Central memory CD8-positive, alpha-beta T cell (primary cell): ENCODE measurements at places on chromosomes 16 and 17.
A peak's percentile ranks its signal among the peaks of the same experiment; 100 is the strongest.

DNA sequence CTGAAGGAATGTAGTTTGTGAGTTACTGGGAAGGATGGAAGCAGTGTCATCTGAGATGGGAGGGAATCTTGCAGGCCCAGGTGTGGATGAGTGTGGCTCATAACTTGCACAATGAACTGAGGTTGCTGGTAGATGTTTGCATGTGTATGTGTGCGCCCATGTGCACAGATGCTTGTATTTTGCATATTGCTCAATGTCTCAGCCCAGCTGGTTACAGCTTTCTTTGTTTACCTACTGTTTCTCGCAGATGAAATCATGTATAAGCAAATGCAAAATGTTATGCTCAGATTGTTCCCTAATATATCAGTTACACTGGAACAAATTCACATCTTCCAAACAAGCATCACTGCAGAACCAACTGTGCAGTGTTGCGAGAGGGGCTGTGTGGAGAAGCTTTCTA is 452.2 kb upstream of the EEF2KMT start:
- no peaks in the 10 kb centered on the region for H3K27me3 ChIP-seq
- H3K4me1 ChIP-seq: no peaks in the 10 kb centered on the region
- no peak overlapping the region for H3K27ac ChIP-seq
- DNase-seq: no peak

DNA sequence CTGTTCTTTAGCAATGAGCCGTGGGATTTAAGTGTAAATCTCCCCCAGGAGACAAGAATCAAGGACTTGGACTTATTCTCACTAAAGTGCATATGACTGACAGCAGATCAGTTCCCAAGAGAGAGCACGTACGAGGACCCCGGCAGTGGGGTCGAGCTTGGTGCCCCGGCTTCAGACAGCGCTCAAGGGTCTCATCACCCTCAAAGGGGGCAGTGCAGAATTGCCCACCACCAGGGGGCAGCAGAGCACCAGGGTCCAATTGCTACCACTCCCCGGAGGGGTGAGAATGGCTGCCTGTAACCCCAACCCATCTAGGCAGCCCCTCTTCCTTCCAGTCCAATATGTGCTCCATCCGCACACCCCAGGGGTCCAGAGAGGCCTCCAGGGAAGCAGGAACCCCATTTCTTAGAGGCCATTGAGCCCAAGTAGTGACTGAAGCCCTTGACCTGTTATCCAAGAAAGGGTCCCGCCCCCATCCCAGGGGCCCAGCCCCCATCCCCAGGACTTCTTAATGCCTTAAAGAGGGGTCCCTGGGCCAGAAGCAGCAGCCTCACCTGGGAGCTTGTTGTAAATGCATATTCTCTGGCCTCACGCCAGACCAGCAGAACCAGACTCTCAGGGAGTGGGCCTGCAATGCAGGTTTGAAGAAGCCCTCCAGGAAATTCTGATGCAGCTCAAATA is 86.1 kb downstream of the ZDHHC7 start:
- H3K4me3 ChIP-seq: no peak overlapping the region
- peaks cover 10% of the 10 kb centered on the region for H3K27me3 ChIP-seq
- peaks cover under 1% of the 10 kb centered on the region for H3K36me3 ChIP-seq

GRCh38 chr16:48877946-48878345 is 268.0 kb upstream of the N4BP1 start:
- no peaks in the 10 kb centered on the region for H3K36me3 ChIP-seq
- H3K27ac ChIP-seq: no peak overlapping the region
- no peak overlapping the region for H3K4me3 ChIP-seq
- H3K4me1 ChIP-seq: no peaks in the 10 kb centered on the region
- H3K27me3 ChIP-seq: no peaks in the 10 kb centered on the region

DNA sequence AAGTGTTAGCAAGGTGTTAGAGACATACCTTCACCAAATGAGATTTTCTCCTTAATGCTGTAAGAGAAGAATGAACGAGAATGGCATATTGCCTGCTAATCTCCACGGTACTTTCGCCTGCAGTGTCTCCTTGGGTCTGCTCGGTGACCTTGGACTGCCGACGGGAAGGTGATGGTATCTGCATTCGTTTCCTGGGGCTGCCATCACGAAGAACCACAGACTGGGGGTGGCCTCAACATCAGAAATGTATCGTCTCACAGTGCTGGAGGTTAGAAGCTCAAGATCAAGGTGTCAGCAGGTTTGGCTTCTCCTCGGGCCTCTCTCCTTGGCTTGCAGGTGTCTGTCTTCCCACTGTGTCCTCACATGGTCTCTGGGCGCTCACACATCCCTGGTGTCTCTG is 86.3 kb upstream of the TNRC6C start:
- H3K36me3 ChIP-seq: peaks cover 2% of the 10 kb centered on the region
- H3K27me3 ChIP-seq: no peaks in the 10 kb centered on the region
- H3K4me1 ChIP-seq: peaks cover 48% of the 10 kb centered on the region
- H3K27ac ChIP-seq: no peak overlapping the region

DNA sequence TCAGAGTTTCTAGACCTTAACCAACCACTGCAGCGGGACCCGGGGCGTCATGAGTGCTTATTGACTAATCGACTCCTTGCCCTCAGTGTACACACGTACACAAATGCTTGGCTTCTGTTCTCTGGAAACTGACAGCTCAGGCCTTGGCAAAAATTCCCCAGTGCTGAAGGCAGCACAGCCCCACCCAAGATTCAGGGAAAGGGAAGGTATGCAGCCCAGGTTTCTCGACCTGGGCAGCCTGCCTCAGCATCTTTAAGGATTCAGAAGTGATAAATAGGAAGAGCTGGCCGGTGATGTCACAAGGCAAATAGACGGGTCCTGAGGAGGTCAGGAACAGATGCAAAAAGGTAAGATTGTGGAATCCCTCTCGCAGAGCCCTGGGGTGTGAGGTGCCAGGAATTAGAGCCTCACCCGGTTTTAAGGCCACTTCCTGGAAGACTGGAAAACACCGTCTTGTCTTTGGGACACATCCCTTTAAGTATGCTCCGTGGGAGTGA is 9.0 kb upstream of the CDH3 start:
- DNase-seq: no peak
- no peak overlapping the region for H3K4me3 ChIP-seq
- no peaks in the 10 kb centered on the region for H3K36me3 ChIP-seq
- H3K4me1 ChIP-seq: no peaks in the 10 kb centered on the region

GRCh38 chr17:78289802-78290363 is 58.5 kb downstream of the TMEM235 start:
- H3K4me1 ChIP-seq: no peaks in the 10 kb centered on the region
- DNase-seq: peak; percentile 63
- no peaks in the 10 kb centered on the region for H3K27me3 ChIP-seq
- no peak overlapping the region for H3K27ac ChIP-seq
- peaks cover 3% of the 10 kb centered on the region for H3K36me3 ChIP-seq
- no peak overlapping the region for H3K4me3 ChIP-seq

- H3K27me3 ChIP-seq: peaks cover 13% of the 10 kb centered on the region
- H3K36me3 ChIP-seq: peaks cover 2% of the 10 kb centered on the region
- H3K4me3 ChIP-seq: no peak overlapping the region
- H3K4me1 ChIP-seq: peaks cover 7% of the 10 kb centered on the region
These were observed 56.2 kb downstream of the RPH3AL start for GRCh38 chr17:296379-296778.

- H3K27ac ChIP-seq: no peak overlapping the region
- no peaks in the 10 kb centered on the region for H3K4me1 ChIP-seq
- peaks cover 58% of the 10 kb centered on the region for H3K27me3 ChIP-seq
- no peak overlapping the region for H3K4me3 ChIP-seq
- H3K36me3 ChIP-seq: no peaks in the 10 kb centered on the region
- DNase-seq: no peak
These were observed 111.4 kb downstream of the IRX3 start for GRCh38 chr16:54175169-54175551.

GRCh38 chr17:64128787-64129514 is 993 bp downstream of the ERN1 start:
- H3K36me3 ChIP-seq: peaks cover 11% of the 10 kb centered on the region
- H3K27ac ChIP-seq: peak overlapping the region; percentile 79
- H3K4me1 ChIP-seq: peaks cover 60% of the 10 kb centered on the region

- H3K27ac ChIP-seq: no peak overlapping the region
- peaks cover 12% of the 10 kb centered on the region for H3K4me1 ChIP-seq
- no peaks in the 10 kb centered on the region for H3K27me3 ChIP-seq
- no peak for DNase-seq
- peaks cover 1% of the 10 kb centered on the region for H3K36me3 ChIP-seq
These were observed 187.0 kb downstream of the IRX3 start for GRCh38 chr16:54099627-54100026.

- H3K4me3 ChIP-seq: no peak overlapping the region
- peaks cover 6% of the 10 kb centered on the region for H3K4me1 ChIP-seq
- H3K27ac ChIP-seq: peak overlapping the region; percentile 44
- H3K27me3 ChIP-seq: no peaks in the 10 kb centered on the region
These were observed 32.4 kb downstream of the WWP2 start for GRCh38 chr16:69794486-69794885.

DNA sequence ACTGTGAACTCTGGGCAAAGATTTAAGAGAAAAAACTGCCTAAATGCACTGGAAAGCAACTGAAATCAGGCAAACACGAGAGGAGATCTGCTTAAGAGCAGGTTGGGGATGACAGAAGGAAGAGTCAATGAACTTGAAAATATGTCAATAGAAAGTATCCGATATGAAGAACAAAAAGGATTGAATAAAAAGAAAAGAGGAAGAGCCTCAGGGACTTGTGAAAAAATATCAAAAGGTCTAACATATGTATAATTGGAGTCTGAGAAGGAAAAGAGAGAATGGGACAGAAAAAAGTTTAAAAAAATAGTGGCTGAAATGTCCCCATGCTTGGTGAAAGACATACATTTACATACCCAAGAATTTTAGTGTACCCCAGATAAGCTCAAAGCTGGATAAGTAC is 195.5 kb downstream of the COPRS start:
- no peak overlapping the region for H3K27ac ChIP-seq
- H3K4me3 ChIP-seq: no peak overlapping the region
- peaks cover 48% of the 10 kb centered on the region for H3K27me3 ChIP-seq
- no peak for DNase-seq

- H3K4me1 ChIP-seq: peaks cover 79% of the 10 kb centered on the region
- peak overlapping the region; percentile 78 for H3K27ac ChIP-seq
- peaks cover 24% of the 10 kb centered on the region for H3K36me3 ChIP-seq
- H3K4me3 ChIP-seq: peak overlapping the region; percentile 77
These were observed 336.4 kb downstream of the SEC14L1 start for GRCh38 chr17:77476931-77477805.

GRCh38 chr17:8126491-8127066 is 2.7 kb upstream of the HES7 start:
- H3K36me3 ChIP-seq: peaks cover 37% of the 10 kb centered on the region
- peaks cover 42% of the 10 kb centered on the region for H3K27me3 ChIP-seq
- DNase-seq: no peak

DNA sequence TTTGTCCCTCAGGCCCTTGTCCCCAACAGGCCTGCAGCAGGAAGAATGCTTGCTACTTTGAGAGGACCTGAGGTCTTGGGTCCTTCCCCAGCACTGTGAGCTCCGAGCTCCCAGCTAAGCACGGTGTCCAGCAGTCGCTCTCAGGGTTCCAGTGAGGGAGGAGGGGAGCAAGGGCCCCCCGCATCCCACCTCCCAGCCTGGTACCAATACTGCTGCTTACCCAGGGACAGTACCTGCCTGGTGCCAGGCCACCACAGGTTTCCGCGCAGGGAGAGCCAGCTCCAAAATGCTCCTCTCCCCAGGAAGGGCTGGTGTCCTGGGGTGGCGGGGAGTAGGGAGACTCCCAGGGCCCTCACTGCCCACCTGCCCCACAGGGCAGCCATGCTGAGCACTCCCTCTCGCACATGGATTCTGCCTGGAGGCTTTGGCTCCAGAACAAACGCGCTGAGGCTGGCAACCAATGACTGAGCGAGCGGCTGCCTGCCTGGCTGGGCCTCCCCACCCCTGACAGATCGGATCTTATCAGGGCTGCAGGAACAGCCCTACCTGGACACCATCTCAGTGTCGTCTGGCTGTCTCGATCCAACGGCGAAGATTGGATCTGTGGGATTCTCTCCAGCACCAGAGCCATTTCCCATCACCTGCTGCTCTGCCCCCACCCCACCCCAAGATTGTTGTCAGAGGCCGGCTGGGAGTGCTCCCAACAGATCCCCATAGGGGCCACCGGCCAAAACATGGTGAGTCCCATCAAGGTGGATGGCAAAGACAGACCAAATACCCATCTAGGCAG is 2.4 kb downstream of the DOK4 start:
- H3K27ac ChIP-seq: no peak overlapping the region
- no peak overlapping the region for H3K4me3 ChIP-seq
- H3K4me1 ChIP-seq: peaks cover 24% of the 10 kb centered on the region
- no peak for DNase-seq
- no peaks in the 10 kb centered on the region for H3K27me3 ChIP-seq

GRCh38 chr16:70396246-70396904 is 42.5 kb downstream of the ST3GAL2 start:
- H3K36me3 ChIP-seq: peaks cover 6% of the 10 kb centered on the region
- peaks cover 5% of the 10 kb centered on the region for H3K4me1 ChIP-seq
- no peak overlapping the region for H3K27ac ChIP-seq
- no peak overlapping the region for H3K4me3 ChIP-seq
- no peak for DNase-seq

DNA sequence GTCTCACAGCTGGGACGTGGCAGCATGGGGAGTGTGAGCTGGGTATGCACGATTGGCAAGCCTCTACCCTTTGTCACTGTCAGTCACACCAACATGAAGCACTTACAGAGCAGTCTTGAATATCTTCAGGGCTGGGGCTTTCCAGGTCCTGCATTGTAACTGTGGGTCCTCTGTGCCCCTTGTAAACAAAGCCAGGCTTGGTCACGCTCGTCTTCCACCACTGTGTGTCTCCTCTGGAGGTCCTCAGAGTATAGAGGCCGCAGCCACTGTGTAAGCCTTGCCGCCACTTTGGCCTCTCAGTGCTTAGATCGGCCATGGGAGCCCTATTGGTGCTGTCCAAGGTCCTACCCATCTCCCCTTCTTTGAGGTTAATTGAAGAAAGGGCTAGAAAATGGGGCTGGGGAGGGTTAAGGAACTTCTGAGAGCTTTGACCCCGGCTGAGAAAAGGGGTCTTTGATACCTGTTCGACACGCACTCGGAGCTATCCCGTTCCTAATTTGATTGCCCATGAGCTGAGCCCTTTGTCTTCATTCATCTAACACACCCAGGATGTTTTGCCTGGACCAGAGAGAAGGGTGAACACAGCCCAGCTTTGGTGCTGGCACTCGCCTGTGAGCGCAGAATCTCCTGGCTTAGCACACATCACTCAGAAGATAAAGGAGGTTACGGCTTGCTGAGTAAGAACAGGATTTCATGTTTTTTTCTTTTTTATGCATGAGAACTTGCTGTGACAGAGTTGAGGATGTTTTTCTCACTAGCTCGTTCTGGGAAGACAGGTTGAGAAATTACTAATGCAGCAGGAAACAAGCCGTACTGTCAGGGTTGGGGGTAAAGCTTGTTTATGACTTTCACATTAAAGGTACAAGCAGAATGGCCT is 267.9 kb downstream of the CPPED1 start:
- no peaks in the 10 kb centered on the region for H3K27me3 ChIP-seq
- no peaks in the 10 kb centered on the region for H3K36me3 ChIP-seq
- no peak for DNase-seq
- H3K27ac ChIP-seq: no peak overlapping the region
- peaks cover 61% of the 10 kb centered on the region for H3K4me1 ChIP-seq
- peak overlapping the region; percentile 2 for H3K4me3 ChIP-seq

DNA sequence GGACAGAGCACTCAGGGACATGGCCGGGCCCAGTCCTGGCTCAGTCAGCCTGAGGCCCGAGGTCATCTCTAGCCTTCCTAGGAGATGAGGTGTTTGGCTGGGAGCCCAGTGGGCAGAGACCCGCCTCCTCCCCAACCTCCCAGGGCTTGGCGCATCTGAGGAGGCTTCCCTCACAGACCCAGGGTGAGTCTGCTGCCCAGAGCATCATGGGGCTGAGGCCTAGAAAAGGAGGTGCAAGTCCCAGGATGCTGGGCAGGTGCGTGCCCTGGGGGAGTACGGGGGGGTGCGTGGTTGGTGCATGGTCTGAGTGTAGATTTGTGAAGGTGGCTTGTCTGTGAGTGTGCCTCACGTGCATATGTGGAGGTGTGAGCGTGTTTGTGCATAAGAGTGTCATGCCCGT is 4.7 kb downstream of the PDE6G start:
- no peaks in the 10 kb centered on the region for H3K4me1 ChIP-seq
- H3K27ac ChIP-seq: no peak overlapping the region
- H3K36me3 ChIP-seq: peaks cover 7% of the 10 kb centered on the region
- peaks cover 28% of the 10 kb centered on the region for H3K27me3 ChIP-seq
- no peak overlapping the region for H3K4me3 ChIP-seq
- DNase-seq: no peak
